ENCODE measurements at places on chromosomes 13 and 19.

GRCh38 chr19:34082289-34083077 is 89.8 kb upstream of the LSM14A start:
- no peak for DNase-seq

DNA sequence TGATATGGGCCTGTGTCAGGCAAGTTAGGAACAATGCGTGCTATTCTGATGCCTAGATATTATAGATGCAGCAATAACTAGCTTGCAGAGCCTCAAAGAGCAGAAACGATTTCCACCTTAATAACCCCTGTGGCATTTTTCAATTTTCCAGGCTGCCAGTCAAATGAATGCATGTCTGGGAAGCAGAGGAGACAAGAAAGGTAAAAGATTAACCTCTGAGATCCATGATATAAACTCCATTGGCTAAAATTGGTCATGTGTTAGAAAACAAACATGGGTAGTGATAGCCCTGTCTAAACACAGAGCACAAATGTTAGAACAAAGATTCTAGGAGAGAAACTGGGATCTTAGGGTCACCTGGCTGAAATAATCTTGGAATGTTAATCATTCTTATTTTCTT is 811.1 kb downstream of the DIAPH3 start:
- DNase-seq = no peak

GRCh38 chr19:6674868-6675305 is 4.9 kb upstream of the TNFSF14 start:
- peak; percentile 72 for DNase-seq

DNA sequence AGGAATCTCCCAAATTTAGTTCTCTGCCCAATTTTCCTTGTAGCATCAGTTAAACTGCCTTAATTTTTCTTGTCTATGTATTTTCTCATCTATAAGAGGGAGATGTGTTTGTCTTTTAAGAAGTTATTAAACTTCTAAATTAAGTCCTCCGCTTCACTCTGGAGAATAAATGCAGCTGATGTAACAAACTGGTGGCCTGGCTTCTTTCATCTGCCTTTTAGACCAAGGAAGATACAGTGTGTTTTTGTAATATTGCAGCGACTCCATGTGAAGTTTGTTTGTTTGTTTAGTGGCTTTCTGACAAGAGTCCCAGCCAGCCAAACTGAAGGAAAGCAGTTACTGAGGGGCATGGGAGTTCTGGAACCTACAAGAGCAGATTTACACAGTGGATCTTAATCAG is 56.4 kb downstream of the KLF12 start:
- DNase-seq = no peak

Measured in SW480 (cell line).